Head of caudate nucleus (tissue), 42 donors: ENCODE measurements at places on chromosomes 11 and 22.

DNA sequence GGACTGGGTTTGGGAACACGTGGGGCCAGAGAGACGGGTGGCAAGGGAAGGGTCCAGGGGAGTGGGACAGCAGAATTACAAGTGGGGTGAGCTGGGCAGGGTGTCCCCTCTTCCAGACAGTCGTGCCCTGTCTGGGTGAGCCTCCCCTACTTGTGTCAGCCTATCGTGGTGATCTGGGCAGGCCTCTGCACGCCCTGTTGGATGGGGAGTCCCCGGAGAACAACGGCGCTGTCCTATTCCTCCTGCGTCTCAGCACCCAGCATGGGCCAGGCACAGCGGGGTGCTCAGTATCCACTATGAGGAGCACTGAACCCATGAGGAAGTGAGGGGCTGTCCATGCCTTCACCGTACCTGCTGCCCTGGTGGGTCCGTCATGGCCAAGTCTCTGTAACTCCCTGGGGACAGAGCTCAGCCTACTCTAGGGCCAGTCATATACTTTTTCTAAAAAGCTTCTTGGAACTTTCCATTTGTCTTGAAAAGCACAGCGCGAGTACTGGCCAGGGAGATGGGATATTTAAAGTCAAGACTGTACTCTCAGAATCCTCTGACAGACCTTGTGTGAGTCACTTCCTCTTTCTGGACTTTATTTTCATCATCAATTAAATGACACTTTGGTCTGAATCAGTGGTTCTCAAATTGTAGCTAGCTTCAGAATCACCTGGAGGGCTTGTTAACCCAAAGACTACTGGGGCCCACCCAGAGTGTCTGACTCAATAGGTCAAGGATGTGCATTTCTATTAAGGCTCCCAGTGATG lies 81.7 kb upstream of the NECTIN1 start:
- no peak for DNase-seq

GRCh38 chr11:118325283-118325682 lies 17.2 kb downstream of the CD3D start:
- no peak for DNase-seq

GRCh38 chr22:37282385-37282677 lies at the start of gene CYTH4:
CYTH4 (plus strand) TSS chr22:37282508; CDS start chr22:37282570, 62 bp downstream.
- DNase-seq: peak; percentile 26

GRCh38 chr11:114432893-114433292 lies 6.4 kb upstream of the REXO2 start:
- no peak for DNase-seq

DNA sequence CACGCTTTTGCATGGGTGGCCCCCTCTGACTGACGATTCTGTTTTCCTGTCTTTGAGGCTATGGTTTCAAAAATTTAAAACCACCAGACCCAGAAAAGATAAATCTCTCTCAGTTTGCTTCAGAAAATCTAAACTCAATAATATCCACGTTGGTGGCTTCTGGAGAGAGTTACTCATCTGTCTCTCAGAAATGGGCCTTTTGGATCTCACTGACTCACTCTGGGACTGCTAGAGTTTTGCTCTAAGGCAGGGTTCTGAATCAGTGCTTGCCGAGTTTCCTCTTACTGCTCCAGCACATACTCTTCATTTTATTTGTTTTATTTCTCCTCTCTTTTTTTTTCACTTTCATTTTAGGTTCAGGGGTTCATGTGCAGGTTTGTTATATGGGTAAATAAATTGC lies 305.7 kb downstream of the BLID start:
- no peak for DNase-seq
